HFFc6 (cell line): ENCODE measurements at places on chromosomes 11 and 22. TPM values are rescaled to one million over a fixed set of nuclear protein-coding genes. Genes with fewer than 3 reads are reported as not detected.

The SAA4 gene
- not detected in 3 replicates for total RNA-seq

The CCDC87 gene
- total RNA-seq = 0.34 to 0.88 TPM (median 0.51 TPM) in 3 replicates

The OR56A4 gene
- total RNA-seq = not detected in 2 replicates

The DDI1 gene
- total RNA-seq = not detected in 2 replicates

The SLC16A8 gene
- total RNA-seq = not detected in 3 replicates

The NLRP14 gene
- 0.06 TPM in 1 of 2 replicates, not detected in the other for total RNA-seq

The GLYAT gene
- not detected in 3 replicates for total RNA-seq

The PICK1 gene
- 7.9 to 10.4 TPM (median 9.4 TPM) in 3 replicates for total RNA-seq
